NCI-H187 treated with DMSO at 0.1 percent for 48 hours (cell line): ENCODE measurements at places on chromosomes 3 and 15.

- no peak for DNase-seq
These were observed 40.9 kb upstream of the FBXL22 start for GRCh38 chr15:63556246-63556645.

GRCh38 chr3:193400304-193400703 is 21.8 kb upstream of the ATP13A5 start:
- no peak for DNase-seq

GRCh38 chr15:32849769-32850668 is 132.2 kb downstream of the GREM1 start:
- no peak for DNase-seq

GRCh38 chr3:48118322-48118721 is 69.9 kb downstream of the CDC25A start:
- no peak for DNase-seq

DNA sequence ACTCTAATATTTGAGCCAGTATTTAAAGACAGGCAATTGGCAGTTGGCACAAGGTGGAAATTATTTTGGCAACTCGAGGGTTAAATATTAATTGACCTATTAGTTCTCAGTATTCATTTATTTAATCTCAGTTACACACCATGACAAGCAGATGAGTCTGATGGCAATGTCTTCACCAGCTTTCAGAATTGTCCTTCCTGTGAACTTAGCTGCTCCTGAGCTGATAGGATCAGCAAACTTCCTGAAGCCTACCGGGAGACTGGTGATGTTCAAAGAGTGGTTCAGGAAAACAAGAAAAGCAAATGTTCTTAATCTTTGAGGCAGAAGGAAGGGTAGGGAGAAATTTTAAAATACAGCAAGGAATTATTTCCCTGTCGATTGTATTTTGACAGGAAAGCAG is 522.2 kb downstream of the SOX2 start:
- DNase-seq: no peak

- DNase-seq: no peak
These were observed 96.5 kb downstream of the FSIP1 start for GRCh38 chr15:39685999-39686613.
